ENCODE measurements at places on chromosomes 7 and 10.

DNA sequence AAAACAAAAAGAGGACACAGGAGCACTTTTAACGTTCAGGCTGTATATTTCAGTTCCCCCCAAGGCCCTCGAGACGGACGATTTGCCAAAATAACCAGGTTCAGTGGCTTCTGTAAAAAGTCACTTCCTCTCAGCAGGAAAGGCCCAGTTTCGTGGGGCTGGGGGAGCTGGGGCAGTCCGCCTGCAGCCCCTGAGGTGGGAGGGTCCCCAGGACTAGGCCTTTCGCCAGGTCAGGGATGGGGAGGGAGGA is 28.8 kb downstream of the WDR86 start:
- H3K4me3 ChIP-seq = peak overlapping the region; percentile 72
- DNase-seq = no peak
- H3K4me1 ChIP-seq = no peaks in the 10 kb centered on the region
- no peak overlapping the region for H3K27ac ChIP-seq
- peaks cover 8% of the 10 kb centered on the region for H3K27me3 ChIP-seq

DNA sequence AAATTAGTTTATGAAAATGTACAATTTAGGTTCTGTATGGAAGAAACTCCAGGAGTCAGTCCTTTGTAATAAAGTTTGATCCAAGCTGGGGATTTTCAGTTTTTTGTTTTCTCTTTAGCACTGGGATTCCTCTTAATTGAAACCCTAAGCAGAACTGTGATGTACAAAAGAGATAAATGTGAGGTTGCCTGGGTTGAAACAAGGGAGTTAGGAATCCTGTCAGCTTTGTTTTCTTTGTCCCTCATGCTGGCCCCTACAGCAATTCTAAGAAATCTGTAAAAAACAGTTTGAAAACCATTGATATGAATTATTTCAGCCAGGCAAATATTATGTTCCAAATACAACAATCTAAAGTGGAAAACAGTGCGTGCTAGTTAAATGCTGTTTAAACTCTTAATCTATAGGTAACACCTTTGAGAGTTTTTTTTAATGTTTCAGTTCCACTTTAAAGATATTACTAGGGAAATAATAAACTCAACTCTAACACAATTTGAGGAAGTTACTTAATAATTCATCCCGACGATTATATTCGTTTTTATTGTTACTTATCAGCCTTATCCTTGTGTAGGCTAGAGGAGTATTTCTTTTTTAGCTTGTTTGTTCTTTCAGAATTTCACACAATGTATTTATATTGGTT is 65.3 kb downstream of the SGCE start:
- H3K27ac ChIP-seq = no peak overlapping the region
- no peak overlapping the region for H3K4me3 ChIP-seq
- no peaks in the 10 kb centered on the region for H3K27me3 ChIP-seq
- H3K36me3 ChIP-seq = peaks cover 20% of the 10 kb centered on the region

DNA sequence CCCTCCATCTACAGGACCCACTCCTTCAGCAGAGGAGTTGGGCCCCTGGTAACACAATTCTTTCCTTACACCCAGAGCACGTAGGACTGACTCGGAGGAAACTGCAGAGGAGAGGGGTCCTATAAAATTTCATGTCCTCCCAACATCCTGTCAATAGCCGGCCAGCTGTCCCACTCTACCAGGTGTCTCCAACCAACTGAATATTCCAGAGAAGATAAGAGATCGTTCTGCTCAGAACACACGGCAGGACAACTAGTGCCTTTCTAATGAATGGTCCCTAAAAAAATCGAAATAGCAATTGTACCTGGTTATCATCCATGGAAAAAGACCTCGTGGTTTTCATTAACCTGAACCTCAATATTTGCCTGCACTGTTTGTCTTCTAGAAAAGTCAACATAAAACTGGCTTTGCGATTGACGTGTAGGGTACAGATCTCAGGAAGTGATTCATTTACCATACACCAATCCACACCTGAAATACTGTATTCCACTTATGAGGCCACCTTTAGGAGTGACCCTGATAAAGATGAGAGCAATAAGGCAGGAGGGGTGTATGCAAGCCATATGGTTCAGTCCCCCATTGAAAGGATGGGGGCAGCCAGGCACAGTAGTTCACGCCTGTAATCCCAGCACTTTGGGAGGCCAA is 111.7 kb downstream of the PARP12 start:
- H3K4me1 ChIP-seq = no peaks in the 10 kb centered on the region
- H3K27me3 ChIP-seq = no peaks in the 10 kb centered on the region
- DNase-seq = no peak
- H3K36me3 ChIP-seq = peaks cover 6% of the 10 kb centered on the region

GRCh38 chr7:48511080-48511479 is 339.8 kb downstream of the ABCA13 start:
- H3K27me3 ChIP-seq = no peaks in the 10 kb centered on the region
- H3K4me1 ChIP-seq = 0 out of 2 replicates have a peak, but pooled peaks cover 3% of the 10 kb centered on the region
- no peak overlapping the region for H3K4me3 ChIP-seq
- no peak for DNase-seq

GRCh38 chr10:17871036-17871435 is 61.9 kb downstream of the MRC1 start:
- H3K4me1 ChIP-seq = no peaks in the 10 kb centered on the region
- no peak for DNase-seq
- no peak overlapping the region for H3K4me3 ChIP-seq
- H3K36me3 ChIP-seq = no peaks in the 10 kb centered on the region
- no peaks in the 10 kb centered on the region for H3K27me3 ChIP-seq
- no peak overlapping the region for H3K27ac ChIP-seq
